ENCODE measurements at places on chromosomes 5 and 9.

DNA sequence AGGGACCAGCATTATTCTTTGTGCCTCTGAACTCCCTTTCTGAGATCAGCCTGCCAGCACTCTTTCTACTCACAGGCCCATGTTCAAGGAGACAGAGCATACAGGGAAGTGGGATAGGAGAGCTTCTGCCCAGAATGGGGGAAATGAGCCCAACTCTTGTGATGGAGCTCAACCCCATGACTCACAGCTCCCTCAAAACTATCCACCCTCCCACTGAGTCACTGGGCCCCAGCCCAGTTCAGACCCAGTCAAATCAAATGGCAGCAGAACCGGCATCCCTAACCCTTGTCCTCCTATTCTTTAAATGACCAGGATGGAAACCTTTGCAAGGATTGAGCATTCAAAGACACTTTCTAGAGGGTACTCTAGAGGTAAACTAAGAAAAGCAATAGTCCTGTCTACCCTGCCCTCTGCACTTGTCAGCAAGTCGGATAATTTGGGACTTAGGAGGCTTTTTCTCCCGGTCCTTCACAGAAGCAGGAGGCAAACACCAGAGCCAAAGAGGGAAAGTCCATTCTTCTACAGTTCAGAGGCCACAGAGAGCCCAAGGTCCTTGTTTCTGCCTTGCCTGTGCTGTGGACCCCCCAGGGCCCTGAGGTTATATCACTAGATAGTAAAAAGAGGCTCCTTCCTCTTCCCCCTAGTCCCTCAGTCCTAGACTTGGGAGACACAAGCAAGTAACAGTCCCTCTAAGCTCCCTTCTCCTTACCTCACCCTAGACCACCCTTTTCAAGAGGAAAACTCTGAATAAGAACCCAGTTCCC lies 3.2 kb downstream of the ATOSB start:
- DNase-seq = no peak

- no peak for DNase-seq
These were observed 2.2 kb upstream of the DNAJB5 start for GRCh38 chr9:34987160-34987901.

DNA sequence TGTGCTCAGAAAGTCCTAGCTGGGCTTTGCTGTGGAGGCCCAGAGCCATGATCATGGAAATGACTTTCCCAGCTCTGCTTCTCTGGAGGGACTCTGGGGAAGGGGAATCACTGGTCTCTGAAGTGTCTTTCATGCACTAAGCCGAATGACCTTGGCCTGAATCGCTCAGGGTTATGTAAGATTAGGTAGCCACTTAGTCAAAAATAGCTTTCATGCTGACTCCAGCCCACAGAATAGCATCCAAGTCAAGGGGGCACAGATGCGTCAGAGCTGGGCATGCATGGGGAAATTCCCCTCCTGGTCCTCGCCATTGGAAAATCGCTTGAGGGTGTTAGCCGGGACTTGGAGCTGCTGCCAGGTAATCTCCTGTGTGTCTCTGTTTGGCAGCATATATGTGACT lies 36.1 kb upstream of the PPARGC1B start:
- DNase-seq = no peak

GRCh38 chr9:17004500-17004899 lies 130.3 kb upstream of the CNTLN start:
- no peak for DNase-seq

- DNase-seq = no peak
These were observed 88.4 kb upstream of the HSPA9 start for GRCh38 chr5:138663561-138663960.

DNA sequence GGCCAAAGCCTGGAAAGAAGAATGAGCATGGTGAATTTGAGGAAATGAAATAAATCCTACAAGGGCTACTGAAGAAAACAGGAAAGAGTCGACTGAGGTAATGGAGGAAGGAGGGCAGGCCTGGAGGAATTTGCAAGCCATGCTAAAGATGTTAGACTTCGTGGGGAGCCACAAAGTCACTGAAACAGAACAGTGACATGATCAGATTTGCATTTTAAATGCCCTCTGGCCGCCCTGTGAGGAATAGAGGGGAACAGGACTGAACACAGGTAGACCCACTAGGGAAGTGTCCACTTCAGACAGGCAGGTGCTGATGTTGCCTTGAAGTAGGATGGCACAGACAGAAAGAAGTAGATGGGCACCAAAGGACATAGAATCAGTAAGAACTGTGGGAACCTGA lies 42.8 kb upstream of the RLN1 start:
- no peak for DNase-seq

DNA sequence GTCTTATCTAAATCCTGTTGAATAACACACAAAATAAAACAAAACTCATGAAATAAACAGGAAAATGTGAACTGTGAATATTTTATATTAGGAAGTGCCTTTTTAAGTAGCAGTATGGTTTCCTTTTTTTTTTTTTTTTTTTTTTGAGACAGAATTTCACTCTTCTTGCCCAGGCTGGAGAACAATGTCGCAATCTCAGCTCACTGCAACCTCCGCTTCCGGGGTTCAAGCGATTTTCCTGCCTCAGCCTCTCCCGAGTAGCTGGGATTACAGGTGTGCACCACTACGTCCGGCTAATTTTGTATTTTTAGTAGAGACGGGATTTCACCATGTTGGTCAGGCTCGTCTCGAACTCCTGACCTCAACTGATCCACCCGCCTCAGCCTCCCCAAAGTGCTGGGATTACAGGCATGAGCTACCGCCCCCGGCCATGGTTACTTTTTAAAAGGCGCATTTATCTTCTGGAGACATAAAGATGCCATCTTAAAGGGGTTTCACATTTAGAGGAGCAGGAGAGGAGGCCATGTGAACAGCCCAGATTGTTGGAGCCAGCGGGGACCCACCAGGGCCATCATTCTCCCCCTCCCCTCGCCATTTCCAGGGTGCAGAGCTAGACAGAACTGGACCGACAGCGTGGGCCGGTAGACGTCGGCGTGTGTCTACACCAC lies 64.1 kb downstream of the ROR2 start:
- no peak for DNase-seq

DNA sequence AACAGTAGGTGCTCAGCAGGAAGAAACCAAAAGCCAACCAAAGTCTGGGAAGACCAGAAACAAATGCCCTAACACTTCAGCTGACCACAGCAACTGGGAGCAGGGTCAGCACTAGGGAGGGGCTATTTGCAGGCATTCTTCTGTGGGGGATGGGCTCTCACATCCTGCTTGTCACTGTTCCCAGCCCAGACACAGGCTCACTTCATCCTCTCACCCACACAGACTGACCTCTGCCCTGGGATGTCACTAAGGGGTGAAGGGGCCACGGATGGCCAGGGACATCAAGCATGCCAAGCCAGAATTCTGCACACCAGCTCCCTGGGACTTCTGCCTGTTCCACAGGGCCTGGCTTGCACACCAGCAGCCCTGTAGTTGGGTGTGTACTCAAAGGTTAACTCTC lies 28.7 kb downstream of the GFRA3 start:
- DNase-seq = no peak

DNA sequence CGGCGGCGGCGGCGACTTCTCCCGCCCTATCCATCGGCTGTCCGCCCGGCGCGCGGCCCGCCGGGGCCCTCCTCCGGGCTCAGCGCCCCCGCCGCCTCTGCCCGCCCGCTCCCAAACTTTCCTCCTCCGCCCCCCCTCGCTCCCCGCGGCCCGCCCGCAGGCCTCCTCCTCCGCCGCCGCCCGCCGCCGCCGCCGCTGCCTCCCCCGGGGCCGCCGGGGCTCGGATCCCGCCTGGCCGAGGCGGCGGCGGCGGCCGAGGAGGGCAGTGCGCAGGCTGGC lies 460 bp upstream of the PBX3 start:
- DNase-seq = no peak

DNA sequence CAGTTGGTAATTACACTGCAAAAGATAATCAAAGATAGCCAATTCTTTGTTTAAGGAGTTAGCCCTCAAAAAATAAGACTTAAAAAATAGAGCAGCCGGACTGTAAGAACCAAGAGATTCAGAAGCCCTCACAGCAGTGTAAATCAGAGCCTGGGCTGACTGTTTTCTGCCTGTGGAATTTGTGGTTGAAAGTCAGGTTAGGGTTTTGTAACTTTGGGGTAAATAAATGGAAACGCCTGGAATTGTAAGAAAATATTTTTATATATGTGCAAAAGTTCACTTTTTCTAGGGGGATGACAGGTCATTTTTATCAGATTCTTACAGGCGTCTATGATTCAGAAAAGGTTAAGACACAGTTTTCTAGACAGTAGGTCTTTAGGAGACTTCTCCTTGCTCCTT lies 35.6 kb downstream of the KLHL3 start:
- DNase-seq = no peak

GRCh38 chr5:158977642-158978041 lies 122.1 kb downstream of the EBF1 start:
- DNase-seq = no peak

GRCh38 chr5:142421228-142421617 lies 96.4 kb upstream of the SPRY4 start:
- no peak for DNase-seq

- DNase-seq = no peak
These were observed 73.5 kb downstream of the TRIM32 start for GRCh38 chr9:116760636-116761035.

DNA sequence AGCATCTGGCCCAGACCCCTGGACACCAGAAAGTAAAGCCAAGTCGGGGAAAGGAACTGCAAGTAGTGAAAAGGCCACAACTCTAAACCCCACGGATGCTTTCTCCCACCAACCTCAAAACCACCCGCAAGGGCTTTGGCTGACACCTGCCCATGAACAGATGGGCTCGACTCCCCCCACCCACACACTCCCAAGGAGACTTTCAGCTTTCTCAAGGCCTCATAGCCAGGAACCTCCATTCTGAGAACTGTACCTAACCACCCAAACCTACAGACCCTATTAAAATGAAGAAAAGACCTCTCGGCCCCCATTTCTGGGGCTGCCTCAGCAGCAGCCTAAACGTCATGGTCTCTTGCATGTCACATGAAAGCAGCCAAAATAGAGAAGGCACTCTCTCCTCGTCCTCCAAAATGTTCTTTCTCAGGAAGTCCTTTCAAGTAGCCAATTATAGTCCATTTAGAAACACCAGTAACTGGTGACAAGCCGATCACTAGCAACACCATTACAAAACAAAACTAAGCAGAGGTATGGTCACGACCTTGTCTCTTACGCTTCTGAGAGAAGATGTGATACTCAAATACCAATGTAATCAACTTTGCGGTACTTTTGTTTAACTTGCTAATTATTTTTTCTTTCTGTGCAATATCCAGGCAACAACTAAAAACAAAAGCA lies 2.9 kb downstream of the B4GALT1 start:
- DNase-seq = no peak

- no peak for DNase-seq
These were observed 177.8 kb downstream of the TTLL11 start for GRCh38 chr9:121915304-121915625.

DNA sequence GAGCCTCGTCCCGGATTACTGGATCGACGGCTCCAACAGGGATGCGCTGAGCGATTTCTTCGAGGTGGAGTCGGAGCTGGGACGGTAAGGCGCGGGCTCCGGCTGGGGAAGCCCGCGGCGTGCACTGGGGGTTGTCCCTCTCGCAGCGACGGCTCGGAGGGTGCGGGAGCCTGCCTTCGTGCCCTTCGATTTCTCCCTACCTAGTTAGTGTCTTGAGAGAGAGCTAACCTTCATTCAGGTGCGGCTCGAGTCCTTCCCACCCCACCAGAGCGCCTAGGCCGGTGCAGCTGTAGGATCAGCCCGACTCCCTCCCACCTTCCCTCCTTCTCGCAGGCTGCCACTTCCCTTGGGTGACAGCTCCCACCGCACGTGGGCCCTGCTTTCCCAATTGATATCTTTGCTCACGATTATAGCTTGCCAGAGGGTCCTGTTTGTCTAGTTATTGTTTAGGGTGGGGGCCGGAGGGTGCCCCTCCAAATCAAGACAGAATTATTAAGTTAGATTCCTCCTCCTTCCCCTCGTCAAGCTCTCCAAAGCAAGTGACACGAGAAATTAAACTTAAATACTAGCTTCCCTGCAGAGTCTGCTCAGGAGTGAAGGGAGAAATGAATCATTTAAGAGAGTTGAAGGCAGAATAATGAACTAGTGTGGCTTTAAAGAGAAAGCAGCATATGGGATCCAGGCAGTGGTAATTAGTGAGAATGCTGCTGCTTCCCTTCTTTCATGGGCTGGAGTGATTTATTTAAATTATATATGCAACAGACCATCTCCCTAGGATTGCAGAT lies 569 bp downstream of the CAMK4 start:
- no peak for DNase-seq

GRCh38 chr9:80605793-80606192 lies 1034.0 kb downstream of the TLE4 start:
- DNase-seq = no peak

DNA sequence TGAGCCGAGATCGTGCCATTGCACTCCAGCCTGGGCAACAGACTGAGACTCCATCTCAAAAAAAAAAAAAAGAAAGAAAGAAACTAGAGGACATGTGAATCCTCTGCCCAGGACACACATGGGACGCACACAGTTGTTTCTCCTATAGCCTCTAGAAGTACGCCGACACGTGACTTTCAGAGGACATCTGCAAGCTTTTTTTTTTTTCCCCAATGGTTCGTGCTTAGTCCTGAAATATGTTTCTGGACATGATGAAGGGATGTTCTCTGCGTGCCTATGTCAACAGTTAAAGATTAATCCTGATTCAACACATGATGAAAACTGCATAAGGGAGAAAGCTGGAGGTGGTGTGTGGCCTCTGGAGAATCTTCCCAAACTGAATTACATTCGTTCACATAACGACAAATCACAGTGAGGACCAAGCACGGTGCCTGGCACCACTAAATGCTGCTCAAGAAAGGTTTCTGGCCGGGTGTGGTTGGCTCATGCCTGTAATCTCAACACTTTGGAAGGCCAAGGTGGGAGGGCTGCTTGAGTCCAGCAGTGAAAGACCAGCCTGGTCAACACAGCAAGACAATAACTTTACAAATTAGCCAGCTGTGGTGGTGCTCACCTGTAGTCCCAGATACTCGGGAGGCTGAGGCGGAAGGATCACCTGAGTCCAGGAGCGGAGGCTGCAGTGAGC lies 9.8 kb downstream of the COL23A1 start:
- DNase-seq = no peak

GRCh38 chr9:104861397-104861796 lies 66.6 kb downstream of the ABCA1 start:
- DNase-seq = no peak

- DNase-seq = no peak
These were observed 950 bp upstream of the FNBP1 start for GRCh38 chr9:130043654-130044623.

DNA sequence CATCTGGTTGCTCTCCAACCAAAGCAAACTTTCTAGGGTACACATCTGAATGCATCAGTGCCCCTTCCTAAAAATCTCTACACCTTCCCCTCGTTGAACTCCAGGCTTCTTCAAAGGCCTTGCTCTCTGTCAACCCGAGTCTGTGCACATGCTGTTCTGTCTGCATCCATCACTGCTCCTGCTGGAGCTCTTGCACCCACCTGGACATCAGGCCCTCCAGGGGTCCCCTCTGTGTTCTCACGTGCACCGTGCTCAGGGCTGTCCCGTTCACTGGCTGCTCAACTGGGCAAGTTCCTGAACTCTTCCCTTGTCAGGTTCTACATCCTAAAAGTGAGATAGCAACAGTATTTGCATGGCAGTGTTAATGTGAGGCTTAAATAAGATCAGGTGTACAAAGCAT lies 62.7 kb upstream of the ANGPTL2 start:
- DNase-seq = no peak
